ENCODE measurements at places on chromosomes 7 and 10.
A peak's percentile ranks its signal among the peaks of the same experiment; 100 is the strongest.

DNA sequence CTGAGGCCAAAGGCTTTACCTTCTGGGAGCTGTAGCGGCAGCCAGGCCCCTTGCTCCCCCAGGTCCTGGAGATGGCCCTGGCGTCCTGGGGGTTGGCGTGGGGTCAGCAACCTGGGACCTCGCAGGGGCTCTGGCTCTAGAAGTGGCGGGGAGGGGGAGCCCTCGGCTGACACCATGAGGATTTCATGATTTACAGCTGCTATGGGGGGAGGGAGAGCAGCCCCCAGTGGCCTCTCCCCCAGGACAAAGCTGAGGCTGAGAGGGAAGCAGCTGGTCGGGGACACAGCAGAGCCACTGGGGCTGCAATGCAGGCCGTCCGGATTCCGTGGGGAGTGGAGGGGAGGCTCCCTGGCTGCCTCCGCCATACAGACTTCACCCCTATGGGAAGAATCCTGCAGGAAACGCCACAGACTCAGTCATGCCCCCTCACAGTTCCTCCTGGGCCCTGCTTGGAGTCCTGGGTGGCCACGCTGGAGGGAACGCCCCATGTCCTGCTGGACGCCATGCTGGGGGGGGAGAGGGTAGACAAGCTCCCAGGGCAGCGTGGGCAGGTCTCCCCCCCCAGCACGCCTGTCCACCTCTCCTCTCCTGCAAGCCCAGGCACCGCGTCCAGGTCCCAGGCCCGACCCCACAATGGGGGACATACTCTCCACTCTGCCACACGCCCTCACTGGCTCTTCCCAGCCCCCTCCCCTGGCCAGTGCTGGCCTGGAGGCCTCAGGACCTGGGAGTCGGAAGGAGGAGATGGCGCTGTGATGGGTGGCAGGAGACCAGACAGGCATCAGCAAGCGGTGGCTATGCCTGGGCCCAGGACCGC, 243.6 kb downstream of the ELFN1 start:
- peak; percentile 13 for DNase-seq

- DNase-seq: no peak
Measured at GRCh38 chr10:121935702-121936101, 7.9 kb upstream of the ATE1 start.

GRCh38 chr10:54854843-54855242, 53.8 kb upstream of the PCDH15 start:
- no peak for DNase-seq

GRCh38 chr10:75525067-75525466, 93.6 kb downstream of the LRMDA start:
- no peak for DNase-seq

DNA sequence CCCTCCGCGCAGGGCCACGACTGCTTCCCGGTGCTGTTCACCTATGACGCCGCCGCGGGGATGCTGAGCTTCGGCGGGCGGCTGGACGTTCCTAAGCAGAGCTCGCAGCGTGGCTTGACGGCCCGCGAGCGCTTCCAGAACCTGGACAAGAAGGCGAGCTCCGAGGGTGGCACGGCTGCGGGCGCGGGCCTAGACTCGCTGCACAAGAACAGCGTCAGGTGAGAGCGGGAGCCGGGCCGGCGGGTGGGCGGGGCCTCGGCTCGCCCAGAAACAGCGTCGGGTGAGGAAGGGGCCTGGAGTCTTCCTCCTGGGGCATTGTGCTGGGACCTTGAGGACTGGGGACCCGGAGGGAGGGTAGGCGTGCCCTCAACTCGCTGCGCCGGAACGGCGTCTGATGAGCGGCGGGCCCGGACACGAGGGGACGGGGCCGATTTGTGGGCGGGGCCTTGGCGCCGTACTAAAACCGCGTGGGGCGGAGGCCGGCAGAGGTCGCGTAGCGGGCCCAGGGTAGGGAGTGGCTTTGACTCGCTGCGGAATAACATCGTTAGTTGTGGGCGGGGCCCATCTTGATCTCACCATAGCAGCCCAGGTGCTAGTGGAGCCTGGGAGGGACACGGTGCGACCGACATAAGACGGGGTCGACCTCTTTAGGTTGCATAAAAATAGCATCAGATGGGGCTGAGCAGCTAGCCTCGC, 15.6 kb downstream of the PDAP1 start:
- peak; percentile 89 for DNase-seq

- no peak for DNase-seq
Measured at GRCh38 chr7:155846156-155846555, 33.9 kb upstream of the SHH start.

GRCh38 chr7:40213856-40214255, 79.1 kb downstream of the SUGCT start:
- DNase-seq: no peak

- no peak for DNase-seq
Measured at GRCh38 chr10:73186266-73186665, 18.3 kb downstream of the FAM149B1 start.

DNA sequence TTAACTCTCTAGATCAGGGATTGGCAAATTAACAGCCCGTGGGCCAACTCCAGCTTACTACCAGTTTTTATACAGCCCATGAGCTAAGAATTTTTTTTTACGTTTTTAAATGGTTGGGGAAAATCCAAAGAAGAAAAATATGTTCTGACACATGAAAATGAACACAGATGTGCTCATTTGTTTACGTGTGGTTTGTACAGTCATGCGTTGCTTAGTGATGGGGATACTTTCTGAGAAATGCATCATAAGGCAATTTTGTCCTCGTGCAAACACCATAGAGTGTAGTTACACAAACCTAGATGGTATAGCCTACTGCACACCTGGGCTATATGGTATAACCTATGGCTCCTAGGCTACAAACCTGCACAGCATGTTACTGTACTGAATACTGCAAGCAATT, 8.3 kb upstream of the SMKR1 start:
- DNase-seq: no peak

DNA sequence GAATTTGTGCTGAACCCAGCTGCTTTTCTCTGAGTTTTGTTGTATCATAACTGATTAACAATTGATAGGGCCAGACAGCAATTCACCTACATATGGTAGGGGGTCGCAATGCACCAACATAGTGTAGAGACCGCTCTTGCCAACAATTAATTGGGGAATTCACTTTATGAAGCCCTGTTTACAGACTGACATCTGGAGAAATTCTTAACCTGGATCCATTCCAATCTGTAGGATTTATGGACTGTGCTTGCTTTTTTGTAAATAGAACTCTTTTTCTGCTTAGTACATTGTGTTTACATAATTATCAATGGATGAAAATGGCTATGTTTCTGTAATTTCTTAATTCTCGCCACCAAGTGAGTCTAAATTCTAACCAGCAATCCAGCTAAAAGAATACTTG, 311.7 kb upstream of the BMPER start:
- no peak for DNase-seq

GRCh38 chr10:100934084-100934659, 21.4 kb downstream of the SLF2 start:
- DNase-seq: no peak

GRCh38 chr10:112926906-112927688, 22.9 kb upstream of the TCF7L2 start:
- DNase-seq: peak; percentile 82

GRCh38 chr7:137992550-137993394, 9.1 kb downstream of the CREB3L2 start:
- DNase-seq: peak; percentile 82

- no peak for DNase-seq
Measured at GRCh38 chr7:66910789-66911188, 10.2 kb upstream of the TMEM248 start.

DNA sequence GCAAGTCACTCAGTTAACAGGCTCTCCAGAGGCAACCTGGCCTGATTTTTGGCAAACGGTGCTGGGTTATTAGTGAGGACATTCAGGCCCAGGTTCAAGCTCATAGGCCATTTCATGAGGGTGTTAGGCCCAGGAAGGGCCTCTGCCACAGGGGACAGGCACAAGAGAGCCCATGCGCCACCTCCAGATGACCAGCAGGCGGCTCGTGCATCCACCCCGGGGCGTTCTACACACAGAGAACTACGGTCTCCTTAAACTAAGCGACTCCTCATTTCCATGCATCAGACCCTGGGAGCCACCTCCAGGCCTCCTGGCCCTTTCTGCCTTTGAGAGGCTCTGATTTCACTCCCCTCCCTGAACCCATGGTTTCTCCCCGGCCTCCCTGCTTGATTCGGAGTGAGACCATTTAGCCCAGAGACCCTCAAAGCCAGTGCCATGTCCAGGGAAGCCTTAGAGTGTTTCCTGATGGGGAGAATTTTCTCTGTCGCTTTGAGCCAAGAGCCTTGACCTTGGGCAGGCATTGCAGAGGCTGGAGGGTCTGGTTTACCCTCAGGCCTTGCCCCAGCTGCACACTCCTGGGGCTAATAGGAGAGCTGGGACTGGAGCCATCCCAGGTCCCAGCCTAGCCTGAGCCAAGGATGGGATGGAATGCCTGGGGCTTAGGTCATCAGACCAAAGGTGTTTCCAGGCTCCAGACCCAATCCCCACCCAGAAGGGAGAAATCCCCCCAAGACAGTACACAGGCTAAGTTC, 188.0 kb downstream of the GRID1 start:
- no peak for DNase-seq

DNA sequence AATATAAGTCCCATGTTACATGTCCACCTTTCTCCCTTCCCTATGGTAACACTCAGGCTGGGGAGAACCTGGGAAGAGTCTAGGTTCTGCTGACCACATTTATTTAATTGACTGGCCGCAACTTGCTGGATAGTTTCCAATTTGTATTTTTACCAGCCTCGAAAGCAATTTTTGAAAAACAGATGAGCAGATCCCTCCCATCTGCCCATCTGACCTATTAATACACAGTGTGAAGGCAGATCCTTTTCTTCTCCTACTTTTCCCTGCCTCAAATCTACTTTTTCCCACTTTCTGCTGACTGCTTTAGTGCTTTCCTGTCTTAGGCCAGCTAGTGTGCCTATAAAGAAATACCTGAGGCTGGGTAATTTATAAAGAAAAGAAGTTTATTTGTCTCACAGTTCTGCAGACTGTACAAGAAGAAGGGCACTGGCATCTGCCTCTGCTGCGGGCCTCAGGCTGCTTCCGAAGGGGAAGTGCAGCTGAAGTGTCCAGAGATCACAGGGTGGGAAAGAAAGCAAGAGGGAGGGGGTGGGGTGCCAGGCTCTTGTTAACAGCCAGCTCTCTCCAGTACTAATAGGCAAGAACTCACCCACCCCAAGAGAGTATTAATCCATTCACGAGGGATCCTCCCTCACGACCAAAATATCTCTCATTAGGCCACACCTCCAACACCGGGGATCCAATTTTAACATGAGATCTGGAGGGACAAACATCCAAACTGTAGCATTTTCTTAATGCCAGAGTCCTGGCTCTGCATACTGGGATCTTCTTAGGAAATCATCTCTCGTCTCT, 336.0 kb upstream of the IGFBP3 start:
- DNase-seq: no peak

DNA sequence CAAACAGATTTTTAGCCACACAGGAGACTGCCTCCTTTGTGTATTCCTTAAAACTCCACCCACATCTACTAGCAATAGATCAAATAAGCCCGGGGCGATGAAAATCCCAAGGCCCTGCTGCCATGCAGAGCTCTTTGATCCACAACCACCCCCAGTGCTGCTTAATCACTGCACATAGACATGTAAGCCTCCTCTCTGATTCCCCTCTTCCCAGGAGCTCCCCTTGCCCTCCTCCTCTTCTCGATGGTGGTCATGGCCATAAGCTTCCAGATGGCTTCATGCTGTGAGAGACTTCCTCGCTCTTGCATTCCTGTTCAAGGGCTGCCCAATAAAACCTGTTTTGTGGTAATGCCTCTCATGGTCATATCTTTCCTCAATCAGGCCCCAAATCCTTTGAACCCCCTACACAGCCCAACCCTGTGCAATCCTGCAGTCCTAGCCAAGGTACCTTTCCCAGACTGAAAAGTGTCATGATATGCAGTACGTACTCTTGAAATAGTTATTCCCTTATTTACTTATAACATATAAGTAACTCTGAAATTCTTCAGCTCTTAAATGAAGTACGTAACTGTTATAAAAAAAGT, 158.5 kb downstream of the CACNA2D1 start:
- no peak for DNase-seq

GRCh38 chr7:25665374-25665773, 437.1 kb upstream of the NPVF start:
- DNase-seq: no peak

DNA sequence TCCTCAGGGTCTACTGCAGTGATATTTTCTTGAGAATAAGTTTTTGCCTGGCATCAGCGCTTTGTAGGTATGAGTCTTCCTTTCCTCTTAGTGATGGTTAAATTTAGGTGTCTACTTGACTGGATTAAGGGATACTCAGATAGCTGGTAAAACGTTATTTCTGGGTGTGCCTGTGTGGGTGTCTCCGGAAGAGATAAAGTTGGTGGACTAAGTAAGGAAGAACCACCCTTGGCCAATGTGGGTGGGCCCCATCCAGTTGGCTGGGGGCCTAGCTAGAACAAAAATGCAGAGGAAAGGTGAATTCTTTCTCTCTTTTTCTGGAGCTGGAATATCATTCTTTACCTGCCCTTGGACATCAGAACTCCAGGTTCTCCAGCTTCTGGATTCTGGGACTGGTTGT, 138.8 kb downstream of the ADCYAP1R1 start:
- DNase-seq: no peak

DNA sequence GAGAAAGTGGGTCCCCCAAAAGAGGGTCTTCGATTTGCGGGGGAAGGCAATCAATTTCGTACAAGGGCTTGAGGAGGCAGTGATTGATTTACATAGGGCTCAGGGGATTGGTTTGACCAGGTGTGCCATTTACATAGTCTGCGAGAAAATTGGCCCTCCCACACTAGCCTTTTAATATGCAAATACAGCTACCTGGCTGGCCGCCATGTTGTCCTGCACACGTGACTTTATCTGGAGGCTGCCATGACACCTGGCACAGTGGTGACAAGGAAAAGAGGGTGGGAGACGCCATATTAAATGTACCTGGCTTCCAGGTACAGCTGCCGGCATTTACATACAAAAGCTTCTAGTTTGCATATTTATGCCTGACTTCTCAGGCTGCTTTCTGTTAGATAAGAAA, 1577.2 kb upstream of the LRRTM3 start:
- no peak for DNase-seq

DNA sequence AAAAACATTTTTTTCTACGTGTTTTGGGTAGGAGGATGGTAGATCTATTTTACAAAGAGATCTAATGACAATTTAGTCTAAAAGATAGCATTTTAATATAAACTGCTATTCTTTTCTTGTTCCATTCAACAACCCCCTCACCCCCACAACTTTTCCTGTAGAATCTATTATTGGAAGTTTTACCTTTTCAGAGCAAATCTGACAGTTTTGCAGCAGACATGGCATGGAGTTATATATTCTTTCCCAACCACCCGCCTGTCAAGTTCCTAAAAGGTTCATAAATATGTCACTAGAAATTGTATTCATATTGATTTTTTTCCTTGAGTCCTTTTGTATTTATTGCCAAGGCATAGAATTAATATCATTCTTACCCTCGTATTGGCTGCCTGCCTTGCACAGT, 21.5 kb upstream of the NAMPT start:
- DNase-seq: no peak
